ENCODE measurements at places on chromosomes 5 and 9. TPM values are rescaled to one million over a fixed set of nuclear protein-coding genes. Genes with fewer than 3 reads are reported as not detected.

SPINK7 gene
- not detected for total RNA-seq

DNA sequence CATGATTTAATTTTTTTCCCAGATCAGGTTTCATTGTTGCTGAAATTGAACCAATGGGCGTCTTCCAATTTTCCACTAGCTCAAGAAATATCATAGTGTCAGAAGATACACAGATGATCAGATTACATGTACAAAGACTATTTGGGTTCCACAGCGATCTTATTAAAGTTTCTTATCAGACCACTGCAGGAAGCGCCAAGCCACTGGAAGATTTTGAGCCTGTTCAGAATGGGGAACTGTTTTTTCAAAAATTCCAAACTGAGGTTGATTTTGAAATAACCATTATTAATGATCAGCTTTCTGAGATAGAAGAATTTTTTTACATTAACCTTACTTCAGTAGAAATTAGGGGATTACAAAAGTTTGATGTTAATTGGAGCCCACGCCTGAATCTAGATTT lies 251.6 kb downstream of the ADGRV1 start:
- H3K27me3 ChIP-seq = no peaks in the 10 kb centered on the region
- H3K4me1 ChIP-seq = no peaks in the 10 kb centered on the region
- no peak overlapping the region for H3K27ac ChIP-seq

DCTN3 gene
- total RNA-seq = 92.1 TPM

SPATA31E1 gene
- total RNA-seq = 0.21 TPM

DNA sequence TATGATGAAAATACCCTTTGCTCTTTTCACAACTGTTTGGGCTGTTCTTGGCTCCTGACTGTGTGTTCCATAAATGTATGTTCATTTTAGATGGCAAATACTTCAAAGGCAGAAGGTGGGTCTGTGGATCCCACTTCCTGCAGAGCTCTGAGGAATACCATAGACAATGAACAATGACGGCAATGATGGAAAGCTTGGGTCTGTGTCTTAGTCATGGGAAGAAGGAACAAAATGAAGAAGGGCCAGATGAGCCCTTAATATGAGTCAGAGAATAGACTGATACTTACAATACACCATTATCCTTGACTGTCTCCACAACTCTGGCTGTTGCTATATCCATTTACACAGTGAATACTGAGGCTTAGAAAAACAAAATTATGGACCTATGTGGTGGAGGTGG lies 126.0 kb downstream of the SLIT3 start:
- H3K4me3 ChIP-seq = no peak overlapping the region
- no peaks in the 10 kb centered on the region for H3K27me3 ChIP-seq
- no peak overlapping the region for H3K27ac ChIP-seq
- peaks cover 6% of the 10 kb centered on the region for H3K4me1 ChIP-seq
- DNase-seq = no peak
- no peaks in the 10 kb centered on the region for H3K36me3 ChIP-seq

GRCh38 chr5:393846-394275 lies 49.1 kb upstream of the EXOC3 start:
- DNase-seq = no peak
- H3K36me3 ChIP-seq = no peaks in the 10 kb centered on the region
- no peak overlapping the region for H3K27ac ChIP-seq
- peaks cover 25% of the 10 kb centered on the region for H3K4me1 ChIP-seq
- H3K27me3 ChIP-seq = no peaks in the 10 kb centered on the region

DNA sequence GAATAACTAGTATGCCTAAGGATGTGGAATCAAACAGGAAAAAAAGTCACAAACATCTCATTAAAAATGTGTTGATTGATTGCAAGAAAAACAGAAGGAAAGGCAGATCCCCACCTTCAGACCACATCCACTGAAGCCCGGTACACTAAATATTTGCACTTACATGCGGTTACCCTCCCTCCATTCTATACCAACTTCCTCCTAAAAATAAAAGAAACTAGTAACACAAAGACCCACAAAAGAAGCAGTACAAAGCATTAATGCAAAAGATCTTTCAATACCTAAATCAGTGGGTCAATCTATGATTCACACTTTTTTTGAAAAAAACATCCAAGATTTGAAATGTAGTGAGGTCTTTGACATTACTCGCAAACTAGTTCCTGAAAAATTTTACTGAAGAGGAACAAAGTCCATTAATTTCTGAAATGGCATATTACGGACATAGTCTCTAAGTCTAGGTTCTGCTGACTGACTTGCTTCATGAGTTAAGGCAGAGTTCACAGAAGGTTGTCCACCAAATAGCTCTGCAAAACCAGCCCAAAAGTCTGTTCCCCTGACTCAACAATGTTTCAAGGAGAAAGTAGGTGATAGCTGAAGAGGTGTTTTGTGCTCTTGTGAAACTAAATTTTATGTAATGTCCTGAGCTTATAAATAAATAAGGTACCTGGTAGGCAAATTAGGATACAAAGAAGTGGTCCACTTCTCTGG lies 100.7 kb downstream of the PAM start:
- no peaks in the 10 kb centered on the region for H3K36me3 ChIP-seq
- peak overlapping the region; percentile 93 for H3K27ac ChIP-seq
- peaks cover 10% of the 10 kb centered on the region for H3K4me1 ChIP-seq
- DNase-seq = no peak
- H3K27me3 ChIP-seq = no peaks in the 10 kb centered on the region
- no peak overlapping the region for H3K4me3 ChIP-seq

- no peak overlapping the region for H3K27ac ChIP-seq
- H3K27me3 ChIP-seq = no peaks in the 10 kb centered on the region
- H3K36me3 ChIP-seq = no peaks in the 10 kb centered on the region
- no peak for DNase-seq
Observed at GRCh38 chr5:133298447-133298846, 246.6 kb downstream of the HSPA4 start.
